Cortex of kidney (tissue), 1 donor: ENCODE measurements at places on chromosomes 6 and 20.

DNA sequence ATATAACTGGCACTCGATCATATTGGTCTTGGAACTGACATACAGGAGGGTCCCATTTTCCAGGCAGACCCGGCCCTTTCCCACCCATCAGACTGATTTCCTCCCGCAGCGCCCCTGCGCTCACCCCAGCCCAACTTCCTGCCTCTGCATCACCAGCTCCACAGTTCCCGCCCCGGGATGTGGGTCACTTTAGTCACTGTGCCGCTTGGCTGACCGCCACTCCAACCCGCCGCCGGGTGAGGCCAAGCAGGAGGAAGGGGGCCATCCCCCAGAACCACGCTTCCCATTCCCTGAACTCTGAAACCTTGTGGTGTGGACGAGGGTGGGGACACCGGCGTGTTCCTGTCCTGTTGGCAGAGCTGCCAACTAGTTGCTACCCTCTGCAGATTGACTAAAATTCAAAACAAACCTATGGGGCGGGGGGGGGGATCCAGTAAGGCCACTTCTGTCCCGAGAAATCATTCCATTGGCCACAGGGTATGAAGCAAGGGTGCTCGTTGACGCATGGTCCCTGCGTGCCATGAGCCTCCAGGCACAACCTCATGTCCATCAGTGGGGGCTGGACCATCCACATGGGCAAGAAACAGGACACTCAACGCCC, 12.3 kb downstream of the TGM2 start:
- DNase-seq: no peak

- no peak for DNase-seq
Measured at GRCh38 chr20:19875376-19876221, 117.5 kb downstream of the RIN2 start.

DNA sequence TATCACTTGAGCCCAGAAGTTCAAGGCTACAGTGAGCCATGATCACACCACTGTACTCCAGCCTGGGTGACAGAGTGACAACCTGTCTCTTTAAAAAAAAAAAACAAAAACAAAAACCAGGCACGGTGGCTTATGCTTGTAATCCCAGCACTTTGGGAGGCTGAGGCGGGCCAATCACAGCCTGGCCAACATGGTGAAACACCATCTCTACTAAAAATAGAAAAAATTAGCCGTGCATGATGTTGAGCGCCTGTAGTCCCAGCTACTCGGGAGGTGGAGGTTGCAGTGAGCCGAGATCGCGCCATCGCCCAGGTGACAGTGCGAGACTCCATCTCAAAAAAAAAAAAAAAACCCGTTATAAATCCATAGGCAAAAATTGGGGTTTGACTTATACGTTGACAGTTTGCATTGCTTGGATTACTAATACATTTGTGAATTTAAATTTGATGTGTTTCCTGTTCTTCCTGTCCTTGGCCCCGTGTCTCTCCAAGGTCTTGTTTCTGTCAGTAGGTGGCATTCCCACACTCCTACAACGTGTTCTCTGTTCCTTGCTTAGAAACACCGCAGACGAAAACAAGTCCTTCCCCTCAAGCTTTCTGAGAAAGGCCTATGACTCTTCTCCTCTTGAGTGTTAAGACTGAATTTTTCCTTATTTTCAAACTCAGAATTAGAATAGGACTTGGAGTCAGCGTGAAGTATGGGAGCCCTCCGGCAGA, 147.0 kb downstream of the DTNBP1 start:
- DNase-seq: no peak

DNA sequence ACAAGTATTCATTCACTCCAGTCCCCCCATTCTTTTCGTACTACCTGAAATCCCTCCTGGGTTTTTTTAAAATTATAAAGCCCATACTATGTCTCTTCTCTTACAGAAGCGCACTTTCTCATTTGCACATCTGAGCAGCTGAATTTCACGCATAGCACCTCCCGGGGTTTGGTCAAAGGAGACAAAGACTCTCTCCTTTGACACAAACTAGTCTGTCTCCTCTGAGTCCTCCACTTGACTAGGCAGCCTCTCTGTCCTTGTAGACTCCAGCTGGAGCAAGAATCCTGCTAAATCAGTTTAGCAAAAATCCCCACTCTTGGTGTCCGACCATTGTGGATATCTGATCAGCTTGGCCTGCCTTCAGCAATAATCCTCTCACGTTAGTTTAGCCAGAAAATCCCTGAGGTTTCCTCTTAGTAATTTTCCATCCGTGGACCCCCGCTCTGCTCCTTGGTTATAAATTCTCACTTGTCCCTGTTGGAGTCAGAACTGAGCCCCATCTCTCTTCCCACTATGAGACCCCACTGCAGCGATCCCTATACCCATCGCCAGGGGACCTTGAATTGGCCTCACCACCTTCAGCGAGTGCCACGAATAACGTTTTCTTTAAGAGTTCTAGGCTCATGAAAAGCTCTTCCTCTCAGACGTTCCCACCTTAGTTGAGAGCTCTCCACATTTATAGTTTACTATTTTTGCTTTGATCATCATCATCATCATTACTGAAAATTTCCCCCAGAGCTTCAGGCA, 29.0 kb downstream of the PDYN start:
- no peak for DNase-seq

- DNase-seq: no peak
Measured at GRCh38 chr20:53493311-53493857, 100.3 kb downstream of the ZNF217 start.

- no peak for DNase-seq
Measured at GRCh38 chr20:48769069-48769983, 58.5 kb downstream of the PREX1 start.

GRCh38 chr6:84556541-84557335, 207.7 kb downstream of the TBX18 start:
- DNase-seq: no peak

- no peak for DNase-seq
Measured at GRCh38 chr6:4932228-4932903, 71.5 kb downstream of the RPP40 start.

DNA sequence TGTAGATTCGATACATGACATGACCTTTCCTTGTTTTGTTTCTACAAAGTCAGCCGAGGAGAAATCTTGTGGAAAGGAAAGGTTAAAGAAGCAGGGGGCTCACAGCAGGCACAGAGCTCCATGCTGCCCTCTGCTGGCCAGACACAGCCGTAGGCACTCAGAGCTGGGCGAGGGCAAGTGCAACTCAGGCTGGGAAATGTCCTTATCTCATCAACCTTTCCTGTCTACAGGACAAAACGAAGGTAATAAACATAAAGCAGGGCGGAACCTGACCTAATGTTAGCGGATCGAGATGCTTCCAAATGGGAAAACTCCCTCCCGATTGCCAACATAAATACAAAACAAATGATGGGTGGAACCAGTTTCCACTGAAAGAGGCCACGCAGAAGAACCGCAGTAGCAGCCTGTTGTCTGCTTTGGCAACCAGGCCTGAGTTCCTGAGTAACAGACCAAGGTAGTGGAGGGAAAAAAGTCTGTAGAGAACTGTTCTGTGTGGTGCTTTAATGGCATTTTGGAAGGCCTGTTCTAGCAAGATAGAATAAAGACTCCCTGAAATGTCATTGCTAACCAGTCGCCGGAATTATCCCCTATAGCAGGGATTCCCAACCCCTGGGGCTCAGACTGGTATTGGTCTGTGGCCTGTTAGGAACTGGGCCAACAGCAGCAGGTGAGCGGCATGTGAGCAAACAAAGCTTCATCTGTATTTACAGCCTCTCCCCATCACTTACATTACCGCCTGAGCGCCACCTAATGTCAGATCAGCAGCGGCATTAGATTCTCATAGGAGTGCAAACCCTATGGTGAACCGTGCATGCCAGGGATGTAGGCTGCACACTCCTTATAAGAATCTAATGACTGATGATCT, 85.2 kb downstream of the MBOAT1 start:
- DNase-seq: no peak

- DNase-seq: no peak
Measured at GRCh38 chr6:11987386-11987785, 24.7 kb upstream of the HIVEP1 start.

GRCh38 chr6:121791396-121792315, 356.2 kb downstream of the GJA1 start:
- no peak for DNase-seq

DNA sequence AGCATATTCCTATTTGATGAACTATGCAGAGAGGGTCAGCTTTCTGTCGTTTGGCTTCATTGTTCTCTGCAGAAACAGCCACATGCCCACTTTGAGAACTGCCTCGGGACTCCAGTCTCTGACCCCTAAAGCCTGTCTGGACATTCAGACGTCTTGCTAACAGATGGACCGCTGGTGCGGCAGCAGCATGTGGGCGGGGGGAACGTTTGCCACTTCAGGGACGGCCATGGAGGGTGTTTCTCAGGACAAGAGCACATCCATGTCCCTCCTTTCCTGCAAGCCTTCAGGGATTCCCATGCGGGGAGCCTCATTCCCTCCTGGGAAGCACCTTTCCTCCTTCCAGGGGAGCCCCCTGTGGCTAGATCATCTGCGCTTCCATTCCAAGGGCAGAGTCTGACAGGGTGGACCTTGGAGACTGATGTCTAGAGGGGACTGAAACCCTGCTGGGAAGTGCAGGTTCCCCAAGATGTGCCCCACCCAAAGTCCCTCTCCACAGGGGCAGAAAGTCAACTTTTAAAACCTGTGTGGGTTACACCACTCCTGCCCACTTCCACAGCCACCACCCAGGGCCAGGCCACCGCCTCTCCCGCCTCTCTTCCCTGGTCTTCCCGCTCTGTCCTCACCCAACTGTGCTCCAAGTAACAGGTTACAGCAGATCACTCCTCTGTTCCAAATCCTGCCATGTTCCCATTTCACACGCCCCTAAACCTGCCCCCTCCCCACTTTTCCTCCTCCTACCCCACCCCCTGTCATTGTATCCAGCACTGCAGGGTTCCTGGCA, 94.8 kb upstream of the PMEPA1 start:
- DNase-seq: no peak

DNA sequence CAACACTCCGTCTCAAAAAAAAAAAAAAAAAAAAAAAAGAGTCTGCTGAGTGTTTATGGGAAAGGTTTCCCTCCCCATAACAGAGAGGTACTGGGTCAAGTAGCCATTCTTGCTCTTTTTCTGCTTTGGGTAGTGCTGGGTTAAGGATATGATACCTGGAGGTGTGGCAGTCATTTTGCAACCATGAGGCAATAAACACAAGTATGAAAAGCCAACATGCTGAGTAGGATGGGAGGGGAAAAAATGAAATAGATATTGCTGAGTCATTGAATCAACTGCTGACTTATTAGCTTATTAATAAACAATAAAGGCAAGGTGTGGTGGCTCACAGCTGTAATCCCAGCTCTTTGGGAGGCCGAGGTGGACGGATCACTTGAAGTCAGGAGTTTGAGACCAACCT, 2.3 kb upstream of the TOMM34 start:
- no peak for DNase-seq

GRCh38 chr6:81608776-81609175, 143.7 kb downstream of the TENT5A start:
- no peak for DNase-seq

DNA sequence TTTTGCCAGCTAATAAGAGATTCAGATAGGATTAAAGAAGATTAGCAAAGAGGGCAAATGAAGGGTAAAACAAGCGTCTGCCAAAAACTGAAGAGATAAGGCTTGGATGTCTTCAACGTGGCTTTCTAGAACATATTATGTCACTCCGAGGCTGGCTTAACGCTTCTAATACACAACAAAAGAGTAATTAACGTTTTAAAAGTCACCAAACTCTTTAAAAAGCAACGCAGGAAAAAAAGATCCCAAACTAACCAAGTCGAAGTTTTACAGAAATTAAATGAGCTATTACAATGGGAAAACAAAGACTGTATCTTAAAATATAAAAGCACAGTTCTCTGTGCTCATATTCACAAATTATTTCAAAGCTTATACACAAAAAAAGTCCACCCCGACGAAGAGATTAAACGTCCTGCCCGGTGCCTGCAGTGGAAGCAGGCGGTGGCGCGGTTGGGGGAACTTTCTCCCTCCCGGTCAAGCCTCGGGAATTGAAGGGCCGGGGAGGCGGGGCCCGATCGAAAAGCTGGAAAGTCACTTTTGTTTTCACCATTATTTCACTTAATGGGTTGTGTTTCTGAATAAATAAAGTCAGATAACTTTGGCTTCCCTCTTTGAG, 1.2 kb downstream of the MAK start:
- DNase-seq: no peak

GRCh38 chr6:151747896-151748295, 59.6 kb upstream of the ESR1 start:
- DNase-seq: no peak

- no peak for DNase-seq
Measured at GRCh38 chr6:129262661-129263060, 379.7 kb downstream of the LAMA2 start.

- DNase-seq: no peak
Measured at GRCh38 chr6:158142789-158143188, 25.3 kb downstream of the SERAC1 start.

DNA sequence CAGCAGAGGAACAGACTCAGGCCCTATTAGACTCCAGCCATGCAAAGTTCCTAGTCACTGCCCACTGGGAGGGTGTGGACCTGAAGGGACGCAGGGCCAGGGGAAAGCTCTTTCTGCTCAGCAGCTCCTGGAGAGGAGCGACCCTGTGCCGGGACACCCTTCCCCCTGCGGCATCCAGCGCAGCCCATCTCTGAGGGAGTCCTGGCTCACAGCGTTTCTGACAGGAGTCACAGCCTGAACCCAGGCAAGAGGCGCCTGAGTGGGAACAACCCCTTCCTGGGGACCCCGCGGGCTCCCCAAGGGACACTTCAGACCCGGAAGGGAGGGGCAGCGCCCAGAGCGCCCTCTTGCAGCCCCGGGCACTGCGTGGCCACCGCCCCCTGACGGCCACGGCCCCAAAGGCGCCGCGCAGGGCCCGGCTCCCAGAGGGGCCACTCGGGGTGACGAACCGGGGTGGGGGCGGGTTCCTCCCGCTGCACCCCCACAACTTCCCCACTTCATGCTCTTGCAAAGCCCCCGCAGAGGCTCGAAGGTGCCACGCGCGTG, 862 bp downstream of the UCKL1 start:
- DNase-seq: no peak

- no peak for DNase-seq
Measured at GRCh38 chr6:93282521-93283031, 136.8 kb downstream of the EPHA7 start.

- DNase-seq: no peak
Measured at GRCh38 chr6:154752022-154752421, 18.8 kb downstream of the SCAF8 start.

DNA sequence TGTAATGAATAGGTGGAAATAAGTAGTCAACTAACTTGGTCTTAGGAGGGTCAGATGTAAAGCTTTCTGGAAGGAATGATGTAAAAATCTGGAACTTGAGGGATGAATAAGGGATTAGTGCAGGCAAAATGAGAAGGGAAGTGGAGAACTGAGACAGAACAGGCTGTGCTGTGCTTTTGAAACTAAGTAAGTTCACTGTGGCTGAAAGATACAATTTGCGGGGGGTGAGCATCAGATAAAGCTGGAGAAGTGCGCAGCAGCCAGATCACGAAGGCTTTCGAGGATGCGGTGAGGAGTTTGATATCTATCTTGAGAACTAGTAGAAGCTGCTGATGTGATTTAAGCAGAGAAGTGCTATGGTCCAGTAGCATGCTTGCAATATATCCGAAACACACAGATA, 247.8 kb downstream of the RNF144B start:
- DNase-seq: no peak

DNA sequence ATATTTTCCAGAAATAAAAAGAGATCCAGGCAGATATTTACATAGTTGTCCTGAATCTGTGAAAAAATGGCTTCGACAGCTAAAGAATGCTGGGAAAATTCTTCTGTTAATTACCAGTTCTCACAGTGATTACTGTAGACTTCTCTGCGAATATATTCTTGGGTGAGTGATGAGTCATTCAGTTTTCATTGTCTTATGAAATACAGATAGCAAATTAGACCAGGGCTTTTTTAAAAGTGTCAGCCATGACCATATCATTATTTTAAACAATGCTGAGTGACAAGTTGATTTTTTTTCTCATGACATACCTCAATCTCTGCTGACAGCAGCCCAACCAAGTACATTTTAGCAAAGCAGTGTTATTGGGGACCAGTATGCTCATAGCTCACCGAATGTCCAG, 32.8 kb downstream of the TSPYL4 start:
- DNase-seq: no peak
